Stromal cell of bone marrow (primary cell): ENCODE measurements at places on chromosomes 11 and 22.

DNA sequence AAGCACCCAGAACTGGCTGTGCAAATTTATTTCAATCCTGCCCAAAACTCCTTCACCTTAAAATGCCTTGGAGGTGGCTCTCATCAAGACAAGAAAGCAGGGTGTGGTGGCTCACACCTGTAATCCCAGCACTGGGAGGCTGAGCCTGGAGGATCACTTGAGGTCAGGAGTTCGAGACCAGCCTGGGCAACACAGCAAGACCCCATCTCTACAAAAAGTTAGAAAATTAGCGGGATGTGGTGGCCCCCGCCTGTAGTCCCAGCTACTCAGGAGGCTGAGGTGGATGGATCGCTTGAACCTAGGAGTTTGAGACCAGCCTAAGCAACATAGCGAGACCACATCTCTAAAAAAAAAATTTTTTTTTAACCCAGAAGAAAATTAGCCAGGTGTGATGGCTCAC, 689 bp upstream of the RAB39A start:
- DNase-seq: no peak

DNA sequence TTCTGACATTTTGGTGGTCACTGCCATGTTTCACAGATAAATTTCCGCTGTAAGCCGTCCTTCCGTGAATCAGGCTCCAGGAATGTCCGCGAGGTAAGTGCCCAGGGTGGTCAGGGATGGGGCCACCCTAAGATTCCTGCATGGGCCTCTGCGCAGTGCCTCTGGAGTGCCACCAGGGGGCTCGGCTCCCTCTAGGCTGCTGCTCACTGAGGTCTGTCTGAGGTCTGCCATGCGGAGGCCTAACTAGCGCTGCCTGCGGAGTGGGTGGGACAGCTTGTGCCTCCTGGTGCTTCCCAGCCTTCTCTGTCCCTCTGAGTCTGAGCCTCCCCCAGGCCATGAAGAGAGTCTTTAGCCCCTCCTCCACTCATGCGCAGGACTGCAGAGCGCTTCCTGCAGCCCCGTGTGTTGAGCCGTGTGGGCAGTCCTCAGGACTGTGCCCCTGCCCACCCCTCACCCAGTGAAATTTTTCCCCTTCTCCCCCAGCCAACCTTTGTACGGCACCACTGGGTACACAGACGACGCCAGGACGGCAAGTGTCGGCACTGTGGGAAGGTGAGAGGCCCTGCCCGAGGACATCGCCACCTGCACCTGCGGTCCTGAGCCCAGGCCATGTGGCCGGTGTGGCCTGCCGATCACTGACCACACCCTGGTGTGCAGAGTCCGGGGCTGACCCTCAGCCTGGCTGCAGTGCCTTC, 11.9 kb upstream of the MDK start:
- DNase-seq: no peak

DNA sequence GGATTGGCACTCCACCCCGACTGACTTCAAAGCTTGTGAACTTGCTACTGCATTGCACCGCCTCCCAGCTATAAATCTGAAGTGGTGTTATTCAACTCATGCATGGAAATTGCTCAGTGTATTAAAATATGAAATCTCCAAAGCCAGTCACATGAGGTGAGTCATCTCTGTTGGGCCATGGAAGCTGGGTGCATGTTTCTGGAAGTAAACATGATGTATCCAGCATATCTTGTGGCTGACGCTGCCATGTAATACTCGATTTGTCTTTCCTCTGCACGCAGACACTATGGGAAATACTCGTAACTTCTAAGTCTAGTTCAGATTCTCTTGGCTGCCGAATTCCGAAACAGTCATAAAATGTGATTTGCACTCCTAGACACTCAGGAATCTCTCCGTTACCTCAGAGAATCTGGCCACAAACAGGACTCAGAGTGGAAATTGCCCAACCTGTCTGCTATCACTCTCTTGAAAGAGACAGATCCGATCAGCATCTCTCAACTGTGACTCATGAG, 154.9 kb upstream of the MPPED2 start:
- peak; percentile 80 for DNase-seq

- no peak for DNase-seq
Observed at GRCh38 chr11:130404727-130405126, 23.7 kb downstream of the ADAMTS8 start.

DNA sequence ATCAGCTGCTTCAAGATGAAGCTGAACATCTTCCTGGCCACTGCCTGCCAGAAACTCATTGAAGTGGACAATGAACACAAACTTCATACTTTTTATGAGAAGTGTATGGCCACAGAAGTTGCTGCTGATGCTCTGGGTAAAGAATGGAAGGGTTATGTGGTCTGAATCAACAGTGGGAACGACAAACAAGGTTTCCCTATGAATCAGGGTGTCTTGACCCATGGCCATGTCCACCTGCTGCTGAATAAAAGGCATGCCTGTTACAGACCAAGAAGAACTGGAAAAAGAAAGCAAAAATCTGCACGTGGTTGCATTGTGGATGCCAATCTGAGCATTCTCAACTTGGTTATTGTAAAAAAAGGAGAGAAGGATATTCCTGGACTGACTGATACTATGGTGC, 22.2 kb upstream of the BIRC3 start:
- DNase-seq: no peak

GRCh38 chr11:26331911-26332571, at the start of gene ANO3:
Gene ANO3, plus strand, starts transcription at chr11:26332130. Its CDS starts 146 bp downstream, at chr11:26332276.
- peak; percentile 48 for DNase-seq

GRCh38 chr11:14698771-14699170, 55.2 kb downstream of the PDE3B start:
- no peak for DNase-seq

DNA sequence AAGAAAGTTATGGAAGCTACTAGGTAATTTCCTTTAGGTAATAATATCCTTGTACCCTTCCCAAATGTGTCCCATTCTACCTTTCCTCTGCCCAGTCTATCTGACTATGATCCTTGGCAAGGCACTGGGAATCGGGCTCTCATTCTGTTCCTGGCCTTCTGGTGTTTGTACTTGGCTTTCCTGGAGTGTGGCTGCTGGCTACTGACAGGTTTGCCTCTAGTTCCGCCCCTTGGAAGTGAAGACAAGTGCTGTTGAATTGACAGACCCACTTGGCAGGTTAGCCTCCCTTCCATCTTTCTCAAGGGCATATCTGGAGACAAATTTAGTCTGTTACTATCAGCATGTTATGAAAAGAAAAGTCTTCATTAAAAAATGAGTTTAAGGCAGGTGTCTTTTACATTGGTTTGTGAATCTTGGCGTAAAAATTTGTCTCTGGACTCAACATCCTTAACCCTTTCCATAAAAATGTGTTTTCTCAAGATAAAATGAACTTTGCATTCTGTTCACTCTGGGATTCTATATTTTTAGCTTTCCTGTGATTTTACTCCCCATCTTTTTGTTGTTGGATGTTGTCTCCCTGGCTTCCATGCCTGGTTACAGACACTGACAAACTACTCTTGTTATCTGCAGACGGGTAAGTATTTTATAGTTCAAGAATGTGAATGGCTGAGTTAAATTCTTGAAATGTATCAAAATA, 287.4 kb upstream of the PDGFD start:
- DNase-seq: no peak

DNA sequence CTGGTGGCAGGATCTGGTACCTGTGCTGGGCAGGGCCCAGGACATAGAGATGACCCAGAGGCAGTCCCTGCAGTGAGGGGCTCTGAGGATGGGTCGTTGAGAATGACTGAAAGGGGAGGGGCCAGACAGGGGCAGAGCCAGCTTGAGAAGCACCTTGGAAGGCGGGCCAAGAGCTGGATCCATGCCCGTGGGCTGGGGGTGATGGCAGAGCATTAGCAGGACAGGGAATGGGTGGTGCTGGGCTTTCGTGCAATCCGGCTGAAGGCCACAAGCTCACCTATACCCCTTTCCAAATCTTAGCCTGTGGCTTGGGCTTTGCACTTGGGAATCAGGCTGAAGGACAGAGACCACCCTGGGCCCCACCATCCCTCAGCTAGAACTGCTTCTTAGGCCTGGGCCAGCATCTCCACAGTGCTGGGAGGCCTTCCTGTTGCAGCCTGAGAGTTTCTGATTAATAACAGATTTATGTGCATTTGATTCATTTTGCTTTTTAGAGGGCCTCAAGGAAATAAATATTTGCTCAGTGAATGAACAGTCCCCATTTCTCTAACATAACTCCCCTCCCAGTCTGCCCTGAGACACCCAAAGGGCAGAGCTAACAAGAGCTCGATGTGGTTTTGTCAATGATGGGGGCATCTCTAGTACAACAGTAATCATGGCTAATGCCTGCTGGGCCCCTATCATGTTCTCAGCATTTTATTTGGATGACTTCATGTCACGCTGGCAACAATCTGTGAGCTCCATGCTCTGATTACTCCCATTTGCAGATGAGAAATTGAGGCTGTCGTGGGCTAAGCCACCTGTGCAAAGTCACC, 39.3 kb downstream of the RIBC2 start:
- no peak for DNase-seq

DNA sequence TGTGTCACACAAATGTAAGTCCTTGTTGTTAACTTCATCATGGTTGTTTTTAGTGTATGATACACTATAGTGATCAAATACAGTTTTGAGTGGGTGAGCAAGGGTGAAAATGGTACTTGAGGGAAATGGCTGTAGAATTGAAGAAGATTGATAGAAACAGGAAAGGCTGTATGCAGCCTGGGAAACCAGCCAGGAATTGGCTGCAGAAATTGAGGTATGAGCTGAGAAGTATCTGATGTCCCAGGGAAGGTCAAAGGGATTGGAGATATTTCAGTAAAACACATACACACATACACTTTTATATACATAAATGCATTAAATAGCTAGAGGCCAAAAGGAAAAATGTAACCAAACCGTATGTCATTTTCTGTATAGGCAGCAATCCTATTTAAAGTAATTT, 13.1 kb upstream of the YAP1 start:
- no peak for DNase-seq

DNA sequence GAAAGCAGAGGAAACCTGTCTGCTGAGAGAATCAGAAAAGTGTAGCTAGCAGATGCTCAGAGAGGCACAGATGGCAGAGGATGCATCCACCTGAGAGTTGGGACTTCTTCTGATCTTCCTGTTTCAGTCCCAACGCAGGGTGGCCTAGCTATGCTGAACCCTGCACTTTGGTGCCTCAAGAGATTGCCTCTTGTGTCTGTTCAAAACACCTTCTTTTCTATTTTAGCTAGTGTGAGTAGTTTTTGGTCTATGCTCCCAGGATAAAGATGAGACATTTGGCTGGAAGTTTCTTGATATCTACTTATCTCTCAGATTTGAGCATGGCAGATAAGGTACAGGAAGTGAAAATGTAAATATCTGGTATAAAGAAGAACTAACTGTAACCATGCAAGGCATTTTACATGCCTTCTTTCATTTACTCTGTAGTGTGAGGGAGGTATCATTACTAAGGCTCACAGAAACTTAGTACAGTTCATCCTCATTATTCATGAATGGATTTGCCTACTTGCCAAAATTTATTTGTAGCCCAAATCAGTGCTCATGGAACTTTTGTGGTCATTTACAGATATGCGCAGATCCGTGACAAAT, 47.0 kb upstream of the PSMA1 start:
- DNase-seq: no peak

DNA sequence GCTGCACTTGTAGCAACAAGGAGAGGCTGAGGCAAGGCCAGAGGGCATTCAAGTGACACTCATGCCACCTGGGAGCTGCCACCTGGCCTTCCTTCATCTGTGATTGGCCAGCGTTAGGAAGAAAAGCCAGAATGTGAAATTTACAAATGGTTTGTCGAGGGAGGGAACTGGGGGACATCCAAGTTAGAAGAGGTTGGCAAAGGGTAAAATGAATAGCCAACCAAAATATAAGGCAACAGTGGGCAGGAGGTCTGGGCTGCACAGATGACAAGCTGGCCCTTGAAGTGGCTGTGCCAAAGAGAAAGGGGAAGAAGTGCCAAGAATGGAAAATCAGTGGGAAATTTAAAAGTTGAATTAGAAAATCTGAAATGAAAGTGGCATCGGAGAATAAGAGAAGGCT, 221.4 kb downstream of the C11orf91 start:
- no peak for DNase-seq

DNA sequence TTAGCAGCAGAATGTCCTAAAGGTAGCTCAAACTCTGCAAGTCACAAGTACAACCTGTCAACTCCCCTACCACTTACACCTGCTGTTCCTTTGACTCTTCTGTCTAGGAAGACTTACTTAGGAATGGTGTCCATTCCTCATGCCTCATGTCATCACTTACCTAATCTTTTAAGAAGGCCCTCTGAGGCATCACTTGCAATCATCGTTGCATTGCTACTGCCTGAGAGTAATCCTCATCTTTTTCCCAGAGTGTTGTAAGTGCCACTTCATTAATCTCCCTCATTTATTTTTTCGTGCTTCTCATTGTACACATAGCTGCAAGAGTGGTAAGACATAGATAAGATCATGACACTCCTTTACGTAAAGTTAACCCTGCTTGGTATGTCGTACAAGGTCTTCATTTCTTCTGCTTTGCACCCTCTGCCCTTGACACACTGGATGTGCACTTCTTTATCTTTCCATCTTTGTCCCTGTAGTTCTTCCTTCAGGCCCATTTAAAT, 54.6 kb downstream of the SFI1 start:
- no peak for DNase-seq

DNA sequence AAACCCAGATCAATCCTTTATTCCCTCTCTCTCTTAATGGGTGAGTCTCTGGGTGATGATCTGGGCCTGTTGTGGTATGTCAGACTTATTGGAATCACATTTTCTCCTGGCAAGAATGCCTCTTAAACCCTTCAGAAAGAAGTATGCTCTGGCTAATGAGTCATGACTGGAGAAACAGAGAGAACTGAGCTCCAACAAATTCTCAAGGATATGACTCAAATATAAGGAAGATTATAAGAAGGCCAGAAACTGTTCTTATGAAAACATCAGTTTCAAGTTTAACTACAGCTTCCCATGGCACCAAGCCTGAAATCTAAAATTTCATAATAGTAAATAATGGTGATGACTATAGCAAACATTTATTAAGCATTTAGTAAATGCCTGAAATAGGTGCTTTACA, 83.9 kb downstream of the OR5AK2 start:
- DNase-seq: peak; percentile 97
